Smooth muscle cell of bladder (primary cell): ENCODE measurements at places on chromosomes 12 and 14. TPM values are rescaled to one million over a fixed set of nuclear protein-coding genes. Genes with fewer than 3 reads are reported as not detected.

The TMEM119 gene
- 44.5 and 62.7 TPM in 2 replicates for total RNA-seq

The GPR68 gene
- 9.7 and 13.3 TPM in 2 replicates for total RNA-seq

The AGAP2 gene
- 0.14 and 0.28 TPM in 2 replicates for total RNA-seq

The NFATC4 gene
- 48.2 and 66.7 TPM in 2 replicates for total RNA-seq

The CELA1 gene
- not detected in 2 replicates for total RNA-seq
